NCI-H1092 treated with DMSO at 0.1 percent for 48 hours (cell line): ENCODE measurements at places on chromosomes 2 and 18.

DNA sequence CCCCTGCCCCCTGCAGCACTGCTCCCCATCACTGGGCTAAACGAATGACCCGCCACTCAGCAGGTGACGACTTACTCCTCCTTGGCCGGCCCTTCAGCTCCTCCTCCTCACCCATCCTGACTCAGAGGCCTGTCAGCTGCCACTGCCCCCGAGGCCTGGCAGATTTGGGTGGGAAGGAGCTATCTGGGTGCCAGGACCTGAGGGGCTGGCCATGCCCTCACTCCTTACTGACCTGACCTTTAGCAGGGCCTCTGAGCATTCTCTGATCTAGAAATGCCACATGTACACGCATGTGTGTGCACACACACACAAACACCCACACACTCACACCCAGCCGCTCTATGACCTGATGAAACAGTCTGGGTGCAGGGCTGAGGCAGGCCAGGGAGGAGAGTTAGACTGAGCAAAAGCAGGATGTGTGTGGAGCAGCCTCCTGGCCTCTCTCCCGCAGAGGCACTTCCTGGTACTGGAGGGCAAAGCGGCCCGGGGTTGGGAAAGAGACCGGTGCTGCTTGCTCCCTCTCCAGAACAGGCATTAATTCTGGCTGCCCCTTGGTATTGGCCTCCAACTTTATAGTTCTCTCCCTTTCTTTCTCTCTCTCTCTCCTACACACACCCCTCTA lies 68.0 kb downstream of the ZFP36L2 start:
- no peak for DNase-seq

DNA sequence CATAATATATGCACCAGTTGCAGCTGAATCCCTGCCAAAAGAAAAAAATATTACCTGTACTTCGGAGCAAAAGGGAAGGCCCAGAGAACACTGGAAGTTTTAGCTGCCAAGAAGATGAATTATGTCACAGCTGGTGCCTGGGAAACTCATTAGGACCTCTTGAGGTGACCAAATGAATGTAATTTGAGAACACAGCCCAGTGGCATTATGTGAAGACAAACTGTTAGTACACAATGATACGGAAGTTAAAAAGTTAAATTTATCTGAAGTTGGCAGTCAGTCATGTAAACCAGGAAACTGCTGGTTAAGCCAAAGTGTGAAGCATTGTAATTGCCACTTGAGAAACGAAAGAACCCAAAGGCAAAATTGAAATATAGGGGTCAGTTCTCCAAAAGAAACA lies 80.7 kb downstream of the EML4 start:
- peak; percentile 49 for DNase-seq

GRCh38 chr2:86211796-86212188 lies 12.5 kb downstream of the MRPL35 start:
- no peak for DNase-seq

DNA sequence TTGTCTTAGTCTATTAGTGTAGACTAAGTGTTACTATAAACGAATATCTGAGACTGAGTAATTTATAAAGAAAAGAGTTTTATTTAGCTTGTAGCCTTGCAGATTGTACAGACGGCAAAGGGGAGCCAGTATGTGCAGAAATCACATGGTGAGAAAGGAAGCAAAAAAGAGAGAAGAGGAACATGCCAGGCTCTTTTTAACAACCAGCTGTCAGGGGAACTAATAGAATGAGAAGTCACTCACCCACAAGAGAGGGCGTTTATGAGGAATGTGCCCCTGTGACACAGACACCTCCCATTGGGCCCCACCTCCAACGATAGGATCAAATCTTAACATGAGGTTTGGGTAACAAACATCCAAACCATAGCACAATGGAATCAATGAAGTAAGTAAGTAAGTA lies 20.6 kb upstream of the ZNF804A start:
- no peak for DNase-seq

DNA sequence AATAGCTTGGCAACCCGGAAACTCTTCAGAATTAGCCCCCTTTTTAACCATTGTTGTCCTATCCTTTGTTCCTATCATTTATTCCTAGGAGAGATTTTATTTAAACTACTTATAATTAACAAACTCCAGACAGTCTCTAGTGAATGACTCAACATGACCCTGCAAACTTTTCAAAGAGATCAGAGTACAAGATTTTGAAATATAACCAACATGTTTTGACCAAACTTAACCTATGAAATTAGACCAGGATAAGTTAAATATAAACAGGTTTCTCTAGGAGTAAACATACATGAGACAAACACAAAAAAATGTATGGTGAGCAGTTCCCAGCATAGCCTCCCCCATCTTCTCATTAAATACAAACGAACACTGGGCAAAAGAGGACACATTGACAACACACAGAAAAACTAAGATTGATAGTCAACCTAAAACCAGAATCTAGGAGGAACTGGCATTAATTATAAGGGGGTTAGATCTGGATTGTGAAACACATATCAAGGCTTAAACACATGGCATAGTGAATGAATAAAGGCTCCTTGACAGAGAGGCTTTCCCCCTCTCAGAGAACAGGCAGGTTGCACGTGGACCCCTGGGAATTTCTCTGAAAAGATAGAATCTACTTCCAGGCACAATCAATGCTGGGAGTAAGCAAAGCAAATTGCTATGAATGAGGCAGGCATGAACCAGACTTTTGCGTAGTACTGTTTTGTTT lies 284.1 kb downstream of the IRS1 start:
- no peak for DNase-seq
